ENCODE measurements at places on chromosomes 6 and 20.
A peak's percentile ranks its signal among the peaks of the same experiment; 100 is the strongest.

DNA sequence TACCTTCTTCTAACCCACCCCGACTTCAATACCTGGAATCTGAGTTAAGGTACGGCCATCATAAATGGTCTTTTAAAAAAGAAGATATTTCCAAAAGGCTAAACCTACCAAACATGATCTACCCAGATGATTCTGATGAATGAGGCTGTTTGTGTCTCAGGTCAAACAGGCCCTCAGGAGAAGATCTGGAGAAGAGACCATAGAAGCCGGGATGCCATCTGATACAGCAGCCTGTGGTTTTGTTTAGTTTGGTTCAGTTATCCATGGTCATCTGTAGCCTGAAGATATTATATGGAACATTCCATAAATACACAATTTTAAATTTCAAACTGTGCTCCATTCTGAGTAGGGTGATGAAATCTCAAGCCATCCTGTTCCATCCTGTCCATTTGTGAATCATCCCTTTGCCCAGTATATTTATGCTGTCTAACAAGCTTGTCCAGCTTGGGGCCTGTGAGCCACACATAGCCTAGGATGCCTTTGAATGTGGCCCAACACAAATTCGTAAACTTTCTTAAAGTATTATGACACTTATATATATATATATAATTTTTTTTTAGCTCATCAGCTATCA, 4.0 kb upstream of the CAP2 start:
- no peak for DNase-seq

- DNase-seq, result no peak
Measured at GRCh38 chr6:39566456-39566855, 158.8 kb downstream of the KIF6 start.

DNA sequence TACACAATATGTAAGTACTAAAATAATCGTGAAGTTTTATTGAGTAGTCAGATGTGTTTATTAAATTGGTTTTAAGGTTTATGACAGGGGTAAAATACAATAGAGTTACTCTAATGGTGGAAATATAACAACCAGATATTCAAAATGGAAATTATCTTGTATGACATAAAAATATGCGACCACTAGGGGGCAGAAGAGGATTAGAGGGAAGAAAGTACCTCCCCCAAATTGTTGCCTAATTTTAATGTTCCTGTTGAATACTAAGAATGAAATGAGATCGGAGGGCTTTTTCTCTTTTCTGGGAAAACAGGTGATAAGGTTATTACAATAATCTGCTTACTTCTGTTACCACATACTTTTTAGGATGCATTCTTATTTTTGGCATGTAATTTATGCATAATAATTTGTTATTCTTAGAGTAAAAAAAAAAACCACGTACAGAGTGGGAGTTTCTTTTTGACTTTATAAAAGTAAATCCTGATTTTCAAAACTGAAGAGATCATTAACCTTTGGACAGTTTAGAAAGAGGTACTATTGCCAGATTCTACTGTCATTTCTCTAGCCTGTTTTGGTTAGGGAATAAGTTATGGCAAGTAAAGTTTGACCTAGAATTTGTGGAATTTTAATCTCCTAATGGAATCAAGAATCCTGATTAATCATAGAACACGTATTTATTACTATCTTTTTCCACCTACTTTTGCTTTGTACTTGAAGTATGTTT, 159.2 kb downstream of the CD109 start:
- DNase-seq, result no peak

DNA sequence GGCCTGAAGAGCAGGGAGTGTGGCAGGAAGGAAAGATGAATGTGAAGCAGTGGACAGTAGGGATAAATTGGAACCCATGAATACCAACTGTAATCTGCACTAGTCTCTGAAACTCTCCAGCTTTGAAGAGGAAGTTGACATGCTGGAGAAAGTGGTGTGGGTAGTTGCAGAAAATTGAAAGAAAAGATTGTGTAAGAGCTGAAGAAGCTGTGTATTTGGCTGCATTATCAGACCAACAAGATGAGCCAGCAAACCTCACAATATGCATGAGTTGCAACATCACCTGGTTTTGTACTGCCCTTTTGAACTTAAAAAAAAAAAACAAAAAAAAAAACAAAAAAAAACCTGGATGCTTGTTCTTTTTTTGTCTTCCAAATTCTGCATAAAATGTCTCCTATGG, 921.9 kb upstream of the EYS start:
- no peak for DNase-seq

DNA sequence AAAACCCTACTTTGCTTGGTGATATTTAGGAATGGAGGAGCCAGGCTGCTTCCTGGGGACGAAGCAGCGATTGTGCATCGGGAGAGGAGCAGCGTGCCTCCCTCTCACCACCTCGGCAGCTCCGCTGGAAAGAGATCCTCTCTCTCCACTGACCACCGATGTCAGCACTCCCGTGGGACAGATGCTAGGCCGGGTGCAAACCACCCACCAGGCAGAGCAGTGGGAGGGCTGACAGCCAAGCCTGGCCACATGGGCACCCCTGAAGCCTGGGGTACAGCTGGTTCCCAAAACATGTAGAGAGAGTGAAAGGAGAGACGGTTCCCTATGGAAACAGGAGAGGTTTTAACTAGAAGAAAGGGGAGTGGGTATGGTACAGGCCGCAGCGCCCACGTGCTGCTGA, 220.0 kb downstream of the ANKRD60 start:
- DNase-seq, result no peak

GRCh38 chr20:44809380-44810060, 826 bp downstream of the RIMS4 start:
- DNase-seq, result no peak

GRCh38 chr6:168367285-168367751, 47.7 kb upstream of the DACT2 start:
- peak; percentile 40 for DNase-seq

GRCh38 chr20:61898405-61898804, 167.3 kb downstream of the TAF4 start:
- DNase-seq, result peak; percentile 68

- DNase-seq, result no peak
Measured at GRCh38 chr6:136171231-136171630, 78.9 kb downstream of the MTFR2 start.

- DNase-seq, result no peak
Measured at GRCh38 chr6:28693751-28694443, 168.2 kb downstream of the GPX5 start.

All from spleen (tissue), 13 donors.